ENCODE measurements at places on chromosomes 13 and 19. TPM values are rescaled to one million over a fixed set of nuclear protein-coding genes. Genes with fewer than 3 reads are reported as not detected.

The ERCC1 gene
- total RNA-seq: 132 TPM

The SLC25A41 gene
- not detected for total RNA-seq

The COL4A1 gene
- 68.5 TPM for total RNA-seq

The ZNF784 gene
- total RNA-seq: 5.5 TPM

The WDR87 gene
- total RNA-seq: not detected

The FFAR3 gene
- not detected for total RNA-seq

The GNG7 gene
- total RNA-seq: not detected

The NTF4 gene
- not detected for total RNA-seq

The HPN gene
- total RNA-seq: not detected

The TECR gene
- total RNA-seq: 59.6 TPM

The DLL3 gene
- 2.6 TPM for total RNA-seq

The ZNF561 gene
- total RNA-seq: 37.3 TPM

The EEF1AKMT1 gene
- 26.1 TPM for total RNA-seq

The FCER2 gene
- total RNA-seq: not detected

The ZNF91 gene
- 15.7 TPM for total RNA-seq

The PSPN gene
- total RNA-seq: 0.90 TPM

The FFAR1 gene
- total RNA-seq: not detected

The OR1M1 gene
- total RNA-seq: not detected

The ZNF584 gene
- total RNA-seq: 18.8 TPM

The KMT5C gene
- total RNA-seq: 16.9 TPM

The MFSD12 gene
- total RNA-seq: 115 TPM

The KLK1 gene
- not detected for total RNA-seq

The C19orf47 gene
- total RNA-seq: 18.8 TPM

The ZNF541 gene
- total RNA-seq: not detected

The CDC42EP5 gene
- 9.5 TPM for total RNA-seq

The PTPRH gene
- 0.29 TPM for total RNA-seq

The ZNF575 gene
- total RNA-seq: not detected

The ZNF573 gene
- total RNA-seq: 6.9 TPM

The ZNF135 gene
- total RNA-seq: 0.83 TPM

The PLPP2 gene
- total RNA-seq: not detected

The MYH14 gene
- not detected for total RNA-seq

The TMED1 gene
- 52.9 TPM for total RNA-seq

Measured in LHCN-M2 (cell line).